ENCODE measurements at places on chromosomes 16 and 17. TPM values are rescaled to one million over a fixed set of nuclear protein-coding genes. Genes with fewer than 3 reads are reported as not detected.

- no peak for DNase-seq
Observed at GRCh38 chr16:276426-277077, 808 bp upstream of the RGS11 start.

GRCh38 chr16:50480206-50480605, 68.0 kb upstream of the NKD1 start:
- DNase-seq: no peak

DNA sequence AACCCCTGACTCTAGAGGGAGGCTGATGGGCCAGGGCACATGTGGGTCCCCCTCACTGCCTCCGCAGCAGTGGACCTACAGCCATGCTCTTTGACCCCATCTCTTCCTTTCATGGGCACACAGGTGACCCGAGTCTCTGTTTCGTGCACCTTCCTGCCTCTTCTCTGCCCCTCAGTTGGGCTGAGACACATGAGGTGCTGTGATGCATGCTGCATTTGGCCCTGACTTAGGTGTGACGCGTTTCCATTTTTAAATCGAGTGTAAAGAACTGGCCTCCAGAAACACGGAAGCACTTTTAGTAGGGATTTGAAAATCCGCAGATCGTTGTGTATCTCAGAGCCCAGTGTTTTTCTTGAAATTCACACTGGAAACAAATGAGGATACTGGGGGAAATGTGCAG, 24.6 kb downstream of the C16orf90 start:
- no peak for DNase-seq

- DNase-seq: no peak
Observed at GRCh38 chr16:8587065-8587464, 3.2 kb downstream of the TMEM114 start.

GRCh38 chr16:1051446-1051845, 21.1 kb upstream of the SSTR5 start:
- DNase-seq: no peak

DNA sequence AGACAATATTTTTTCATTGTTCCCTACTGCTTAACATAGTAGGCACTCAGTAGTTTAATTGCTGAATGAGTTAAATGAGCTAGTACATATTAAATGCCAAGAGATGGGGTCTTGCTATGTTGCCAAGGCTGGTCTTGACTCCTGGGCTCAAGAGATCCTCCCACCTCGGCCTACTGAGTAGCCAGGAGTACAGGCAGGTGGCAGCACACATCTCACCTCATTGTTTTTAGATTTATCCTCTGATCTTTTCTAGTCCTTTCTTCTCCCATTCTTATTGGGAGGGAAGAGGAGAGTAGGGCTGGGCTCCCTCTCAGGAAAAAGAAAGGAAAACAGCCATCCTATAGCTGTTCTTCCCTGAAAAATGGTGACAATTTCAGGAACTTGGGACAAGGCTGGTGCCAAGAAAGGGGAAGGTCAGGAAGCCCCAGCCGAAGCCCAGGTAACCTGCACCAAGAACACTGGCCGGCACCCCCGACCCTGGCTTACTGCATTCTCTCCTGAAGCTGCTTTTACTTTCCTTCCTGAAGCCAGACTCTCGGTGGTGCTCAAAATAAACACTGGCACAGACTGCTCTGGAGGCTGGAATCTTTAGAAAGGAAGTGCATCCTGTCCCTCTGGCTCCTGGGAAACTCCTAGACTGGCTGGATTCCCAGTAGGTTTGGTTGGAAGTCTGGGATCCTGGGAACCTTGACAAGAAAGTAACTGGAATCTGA, 2.7 kb downstream of the TNFAIP1 start:
- no peak for DNase-seq

DNA sequence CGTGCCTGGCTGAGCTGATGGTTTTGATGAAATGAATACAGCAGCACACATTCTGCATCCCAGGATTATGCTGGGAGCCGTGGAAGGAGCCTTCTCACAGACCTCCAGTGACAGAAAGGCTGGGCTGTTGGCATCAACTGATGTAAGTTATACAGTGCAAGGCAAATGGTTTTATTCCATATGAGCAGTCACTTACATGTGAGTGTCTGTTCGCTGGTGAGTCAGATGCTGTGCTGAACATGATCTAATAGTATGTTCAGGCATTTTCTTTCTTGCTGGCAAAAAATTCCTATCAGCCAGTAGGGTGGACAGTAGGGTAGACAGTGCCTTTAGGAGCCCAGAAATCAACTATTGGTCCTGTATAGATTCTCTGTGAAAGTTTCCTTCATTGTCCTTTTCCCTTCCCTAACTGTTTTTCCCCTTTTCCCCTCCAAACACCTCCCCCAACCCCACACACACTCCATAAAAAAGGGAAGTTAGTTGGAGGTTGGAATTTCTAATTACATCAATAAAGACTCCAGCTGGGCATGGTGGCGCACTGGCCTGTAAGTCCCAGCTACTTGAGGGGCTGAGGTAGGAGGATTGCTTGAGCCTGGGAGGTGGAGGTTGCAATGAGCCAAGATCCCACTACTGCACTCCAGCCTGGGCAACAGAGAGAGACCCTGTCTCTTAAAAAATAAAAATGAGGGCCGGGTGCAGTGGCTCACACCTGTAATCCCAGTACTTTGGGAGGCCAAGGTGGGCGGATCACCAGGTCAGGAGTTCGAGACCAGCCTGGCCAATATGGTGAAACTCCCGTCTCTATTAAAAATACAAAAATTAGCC, 36.2 kb downstream of the LDHD start:
- no peak for DNase-seq

DNA sequence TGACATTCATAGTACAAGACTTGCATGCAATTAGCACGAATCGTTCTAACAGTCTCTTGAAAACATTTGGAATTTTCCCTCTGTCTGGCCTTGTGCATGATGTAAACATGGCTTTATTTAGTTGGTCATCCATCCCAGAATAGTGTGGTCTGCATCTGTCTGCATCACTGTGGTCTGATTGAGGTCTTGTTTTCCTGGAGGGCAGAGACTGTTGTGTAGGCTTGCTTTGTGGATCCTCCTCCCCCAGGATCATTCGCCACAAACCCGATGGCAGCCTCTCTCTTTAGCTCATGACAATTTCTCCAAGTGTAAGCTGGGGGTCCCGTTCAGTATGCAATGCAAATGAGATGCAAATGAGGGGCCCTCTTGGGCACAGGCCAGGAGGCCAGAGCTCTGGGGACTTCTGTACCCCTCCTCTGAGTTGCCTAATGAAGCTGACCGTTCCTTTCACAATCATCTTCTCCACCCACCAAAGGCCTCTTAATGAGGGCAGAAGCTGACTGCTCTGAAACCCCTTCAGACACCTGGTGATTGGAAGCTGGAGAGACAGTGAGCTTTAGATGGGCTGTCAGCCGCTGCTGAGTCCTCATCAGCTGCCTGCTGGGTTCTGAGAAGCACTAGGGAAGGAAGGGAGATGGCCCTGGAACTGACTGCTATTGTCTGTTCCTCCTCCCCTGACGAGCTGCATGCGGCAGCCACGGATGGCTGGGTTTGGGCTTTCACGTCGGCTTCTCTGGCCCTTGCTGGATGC, 201.2 kb upstream of the CACNG3 start:
- no peak for DNase-seq

DNA sequence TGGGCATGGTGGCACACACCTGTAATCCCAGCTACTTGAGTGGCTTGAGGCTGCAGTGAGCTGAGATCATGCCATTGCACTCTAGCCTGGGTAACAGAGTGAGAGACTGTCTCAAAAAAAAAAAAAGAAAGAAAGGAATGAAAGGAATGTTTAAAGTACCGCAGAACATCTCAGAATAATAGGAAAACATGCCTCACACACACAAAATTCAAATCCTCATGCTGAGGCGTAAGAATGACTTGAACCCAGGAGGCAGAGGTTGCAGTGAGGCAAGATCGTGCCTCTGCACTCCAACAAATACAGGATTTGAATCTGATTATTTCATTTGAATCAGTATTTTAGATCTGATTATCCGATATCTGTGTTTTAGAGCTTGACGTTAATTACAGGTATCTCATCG, 21.3 kb upstream of the GAA start:
- no peak for DNase-seq

GRCh38 chr17:57916925-57917858, 38.0 kb downstream of the CUEDC1 start:
- no peak for DNase-seq

DNA sequence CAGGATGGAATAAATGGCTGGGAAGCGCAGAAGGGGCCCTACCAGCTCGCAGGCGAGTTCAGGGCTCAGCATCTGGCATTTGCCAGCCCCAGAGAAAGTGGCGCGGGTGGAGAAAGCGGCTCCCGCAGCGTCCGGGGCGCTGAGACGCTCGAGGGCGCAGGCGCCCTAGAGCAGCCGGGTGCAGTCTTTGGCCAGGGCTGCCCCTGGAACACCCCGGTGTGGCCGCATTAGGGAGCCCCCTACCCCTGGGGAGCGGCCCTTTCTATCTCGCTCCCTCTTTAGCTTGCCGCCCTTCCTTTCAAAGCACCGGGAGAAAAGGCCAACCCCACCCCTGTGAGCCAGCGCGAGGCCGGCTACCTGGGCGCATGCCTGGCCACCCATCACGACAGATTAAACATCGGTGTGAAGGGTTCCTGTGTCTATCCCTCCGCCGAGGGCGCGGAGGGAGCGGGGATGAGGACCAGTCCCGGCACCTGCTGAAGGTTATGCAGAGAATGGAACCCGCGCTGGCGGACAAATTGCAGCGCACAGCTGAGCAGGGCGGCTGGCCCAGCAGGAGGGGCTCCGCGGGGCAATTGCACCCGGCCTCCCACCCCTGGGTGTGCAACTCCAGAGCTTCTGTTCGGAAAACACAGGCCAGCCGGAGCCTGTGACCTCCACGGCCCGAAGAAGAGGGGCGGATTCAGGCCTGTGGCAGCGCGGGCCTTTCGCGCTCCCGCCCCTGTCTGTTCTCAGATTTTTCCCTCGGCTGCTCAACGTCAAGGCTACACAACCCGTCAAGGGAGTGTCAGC, 15.6 kb upstream of the FOXF1 start:
- no peak for DNase-seq

DNA sequence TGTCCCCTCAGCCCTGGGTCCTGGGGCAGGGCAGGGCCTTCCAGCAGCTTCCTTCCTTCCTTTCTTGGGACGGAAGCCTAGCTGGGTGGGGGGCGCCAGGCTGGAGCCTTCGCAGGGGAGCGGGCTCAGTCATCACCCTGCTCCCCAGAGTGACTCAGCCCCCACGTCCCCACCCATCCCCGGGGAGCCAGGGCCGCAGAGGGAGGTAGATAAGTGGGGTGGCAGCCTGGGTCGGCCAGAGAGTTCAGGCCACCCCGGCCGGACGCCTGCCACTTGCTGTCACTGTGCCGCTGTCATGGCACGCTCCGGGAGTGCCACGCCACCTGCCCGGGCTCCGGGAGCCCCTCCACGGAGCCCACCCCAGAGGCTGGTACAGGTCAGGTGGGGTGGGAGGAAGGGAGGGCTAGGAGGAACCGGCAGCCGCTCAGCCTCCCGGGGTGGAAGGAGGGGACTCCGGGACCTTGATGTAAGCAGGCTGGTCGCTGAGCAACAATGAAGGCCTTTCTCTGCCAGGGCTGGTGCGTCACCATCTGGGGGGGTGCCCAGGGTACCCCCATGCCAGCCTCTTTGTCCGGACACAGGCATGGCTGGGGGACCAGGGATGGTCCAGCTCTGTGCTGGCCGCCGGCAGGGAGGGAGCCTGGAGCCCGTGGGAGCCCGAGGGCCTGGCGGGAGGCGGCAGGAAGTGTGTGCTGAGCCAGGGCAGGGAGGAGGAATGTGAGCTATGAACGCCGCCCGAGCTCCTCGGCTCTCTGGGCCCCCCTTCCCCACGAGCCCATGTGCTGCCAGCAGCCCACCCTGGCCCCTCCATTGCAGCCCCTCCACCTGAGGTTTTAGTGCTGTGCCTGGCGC, 6.6 kb downstream of the NHERF2 start:
- DNase-seq: peak; percentile 74

DNA sequence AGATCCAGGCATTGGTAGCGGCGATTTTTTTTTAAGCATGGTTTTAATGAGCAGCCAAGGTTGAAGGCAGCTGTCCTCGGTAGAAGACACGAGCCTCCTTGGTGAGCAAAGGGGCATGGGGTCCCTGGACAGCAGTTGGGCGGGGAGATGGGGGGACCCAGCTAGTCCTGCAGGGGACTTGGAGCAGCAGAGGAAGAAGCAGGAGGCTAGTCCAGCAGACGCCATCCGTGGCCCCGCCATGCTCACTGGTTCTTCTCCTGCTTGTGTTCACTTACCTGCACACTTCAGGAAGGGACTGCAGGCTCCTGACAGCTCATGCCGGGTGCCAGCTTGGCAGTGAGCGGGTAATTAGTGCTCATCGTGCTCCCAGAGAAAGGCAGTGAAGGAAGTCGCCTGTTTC, 130.2 kb upstream of the CDH5 start:
- DNase-seq: no peak

- DNase-seq: no peak
Observed at GRCh38 chr17:69062860-69063581, 2.3 kb upstream of the ABCA9 start.

- DNase-seq: no peak
Observed at GRCh38 chr16:58346831-58347371, 45.4 kb upstream of the GINS3 start.

DNA sequence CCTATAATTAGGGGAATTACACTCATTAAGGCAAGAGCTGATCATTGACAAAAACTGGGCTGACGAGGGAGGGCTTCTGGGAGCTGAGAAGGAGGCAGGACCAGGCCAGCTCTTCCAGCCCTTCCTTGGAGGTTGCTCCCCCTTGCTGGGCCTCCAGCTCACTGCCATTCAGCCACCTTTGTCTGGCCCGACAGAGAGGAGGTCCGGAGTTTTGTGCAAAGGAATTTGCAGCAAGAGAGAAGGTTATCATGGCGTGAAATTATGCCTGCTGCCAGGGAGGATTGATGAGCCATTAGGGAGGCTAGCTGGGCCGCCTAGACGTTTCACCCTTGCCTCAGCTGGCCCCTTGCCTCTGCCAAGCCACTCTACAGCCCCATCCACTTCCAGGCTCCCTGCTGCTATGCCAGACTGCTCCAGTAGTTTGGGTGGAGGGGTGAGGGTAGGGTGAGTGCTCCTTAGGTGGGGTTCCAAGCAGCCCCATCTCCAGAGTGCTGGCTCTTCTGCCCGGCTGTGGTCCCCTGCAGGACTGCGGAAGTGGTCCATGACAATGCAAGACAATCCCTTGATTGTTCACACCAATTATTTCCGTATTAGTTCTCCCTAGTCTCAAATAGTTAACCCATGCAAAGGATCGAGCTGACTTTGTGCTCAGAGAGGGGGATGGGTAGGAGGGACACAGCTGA, 17.1 kb upstream of the PHF12 start:
- DNase-seq: no peak

Gene IGF2BP1
- total RNA-seq: 227 TPM

Gene USP22
- 347 TPM for total RNA-seq

Gene CCDC78
- total RNA-seq: 2.7 TPM

Gene DPEP3
- not detected for total RNA-seq

Gene BAIAP3
- total RNA-seq: 1.3 TPM

Gene PYCARD
- 6.5 TPM for total RNA-seq

Gene PCGF2
- total RNA-seq: 91.9 TPM

Gene JPH3
- total RNA-seq: 15.4 TPM

Gene CORO1A
- 8.9 TPM for total RNA-seq
